ENCODE measurements at places on chromosomes 7 and 10. TPM values are rescaled to one million over a fixed set of nuclear protein-coding genes. Genes with fewer than 3 reads are reported as not detected.

DNA sequence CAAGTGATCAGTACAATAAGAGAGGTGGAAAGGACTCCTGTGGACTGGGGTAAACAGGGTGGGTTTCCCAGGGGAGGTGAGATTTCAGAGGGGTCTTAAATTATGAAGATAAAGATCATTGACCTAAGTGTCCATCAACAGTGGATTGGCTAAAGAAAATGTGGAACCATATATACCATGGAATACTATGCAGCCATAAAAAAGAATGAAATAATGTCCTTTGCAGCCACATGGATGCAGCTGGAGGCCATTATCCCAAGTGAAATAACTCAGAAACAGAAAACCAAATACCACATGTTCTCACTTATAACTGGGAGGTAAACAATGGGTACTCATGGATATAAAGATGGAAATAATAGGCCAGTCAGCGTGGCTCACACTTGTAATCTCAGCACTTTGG lies 28.9 kb upstream of the CUX1 start:
- DNase-seq = no peak

GRCh38 chr10:12835709-12836108 lies 165.8 kb downstream of the CCDC3 start:
- peak; percentile 59 for DNase-seq

- peak; percentile 5 for DNase-seq
These were observed 213.6 kb upstream of the FZD1 start for GRCh38 chr7:91050677-91051076.

Gene SLC26A4
- 1.6 TPM for total RNA-seq

Gene ELOVL3
- total RNA-seq = 0.17 TPM

Gene ZNF488
- total RNA-seq = 0.79 TPM

Gene USP6NL
- 4.2 TPM for total RNA-seq

DNA sequence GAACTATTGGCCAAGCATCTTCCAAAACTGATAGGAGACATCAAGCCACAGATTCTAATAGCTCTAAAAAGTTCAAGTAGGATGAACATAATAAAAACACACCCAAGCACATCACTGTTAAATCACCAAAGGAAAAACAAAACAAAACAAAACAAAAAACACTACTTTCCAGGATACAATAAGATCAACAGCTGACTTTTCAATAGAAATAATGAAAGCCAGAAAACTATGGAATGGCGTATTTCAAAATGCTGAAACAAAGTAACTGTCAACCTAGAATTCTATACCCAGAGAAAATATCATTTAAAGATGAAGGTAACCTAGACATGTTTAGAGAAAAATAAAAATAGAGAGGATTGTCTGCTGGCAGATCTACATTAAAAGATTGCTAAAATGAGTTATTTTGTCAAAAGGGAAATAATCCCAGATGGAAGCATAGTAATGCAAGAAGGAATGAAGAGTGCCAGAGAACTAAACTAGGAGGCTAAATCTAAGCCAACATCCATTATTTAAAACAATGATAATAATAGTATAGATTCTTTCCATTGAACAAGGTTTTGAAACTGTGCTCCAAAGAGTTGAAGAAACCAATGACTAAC lies 13.9 kb downstream of the TUBAL3 start:
- DNase-seq = no peak

GRCh38 chr10:122149561-122150505 lies 121.3 kb upstream of the BTBD16 start:
- DNase-seq = no peak

DNA sequence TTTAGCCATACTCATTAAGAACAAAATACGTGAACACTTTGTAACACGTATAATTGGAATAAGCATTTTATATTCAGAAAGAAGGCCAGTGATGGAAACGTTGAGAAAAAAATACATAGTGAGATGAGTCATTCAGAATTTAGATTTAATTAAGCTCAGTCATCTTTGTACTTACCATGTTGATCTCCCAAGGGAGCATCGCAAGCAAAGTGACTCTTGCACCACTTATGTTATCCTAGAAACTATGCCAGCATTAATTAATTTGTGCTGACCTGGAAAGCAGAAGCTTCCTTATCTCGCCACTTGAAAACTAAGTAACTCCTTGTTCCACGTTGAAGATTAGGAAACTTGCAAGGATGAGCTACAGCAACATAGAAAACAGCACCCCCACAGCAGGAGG lies 9.7 kb upstream of the MPP7 start:
- DNase-seq = peak; percentile 18

Gene DYNC1I1
- total RNA-seq = 4.4 TPM

DNA sequence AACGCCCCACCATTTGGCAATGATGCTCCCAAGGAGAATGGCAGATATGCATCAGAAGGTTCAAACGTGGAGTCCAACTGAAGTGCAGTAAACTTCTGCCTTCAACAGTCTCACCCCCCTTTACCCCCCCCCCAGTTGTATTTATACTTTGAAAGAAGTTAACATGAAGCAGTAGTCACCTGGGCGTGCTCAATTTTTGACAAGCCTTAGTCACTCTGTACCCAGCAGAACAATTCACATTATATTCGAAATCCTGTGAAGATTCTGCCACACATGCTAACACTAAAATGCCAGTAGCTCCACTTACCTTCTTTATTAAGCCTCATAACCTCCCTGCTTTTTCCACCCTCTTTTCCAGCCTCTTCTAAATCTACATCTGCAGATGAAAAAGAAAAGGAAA lies 894 bp downstream of the ATXN7L1 start:
- DNase-seq = peak; percentile 13

DNA sequence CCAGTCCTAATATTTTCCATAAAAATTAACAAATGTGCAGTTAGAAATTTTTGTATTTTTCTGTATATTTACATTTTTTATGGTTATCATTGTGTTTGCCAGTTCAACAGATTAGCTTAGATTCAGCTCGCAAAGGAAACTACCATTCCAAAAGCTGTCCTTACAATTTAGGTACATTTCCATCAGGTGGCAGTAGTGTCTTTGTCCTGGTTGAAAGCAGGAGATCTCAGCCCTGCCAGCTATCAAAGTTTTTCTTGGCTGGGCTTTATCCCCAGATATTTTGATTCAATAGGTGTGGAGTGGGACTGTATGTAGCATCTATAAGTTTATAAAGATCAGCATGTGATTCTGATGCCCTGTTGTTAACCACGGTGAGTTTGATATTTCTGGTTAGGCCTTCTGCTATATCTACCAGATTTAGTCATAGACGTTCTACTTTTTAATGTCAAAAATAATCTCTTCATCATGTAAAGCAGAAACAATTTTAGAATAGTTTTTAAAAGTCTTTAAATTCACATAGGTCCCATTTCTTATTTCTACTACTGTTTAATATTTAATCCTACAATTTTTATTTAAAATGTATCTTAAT lies 15.5 kb upstream of the ICA1 start:
- no peak for DNase-seq

Gene RTKN2
- total RNA-seq = 7.9 TPM

Gene BTBD16
- not detected for total RNA-seq

DNA sequence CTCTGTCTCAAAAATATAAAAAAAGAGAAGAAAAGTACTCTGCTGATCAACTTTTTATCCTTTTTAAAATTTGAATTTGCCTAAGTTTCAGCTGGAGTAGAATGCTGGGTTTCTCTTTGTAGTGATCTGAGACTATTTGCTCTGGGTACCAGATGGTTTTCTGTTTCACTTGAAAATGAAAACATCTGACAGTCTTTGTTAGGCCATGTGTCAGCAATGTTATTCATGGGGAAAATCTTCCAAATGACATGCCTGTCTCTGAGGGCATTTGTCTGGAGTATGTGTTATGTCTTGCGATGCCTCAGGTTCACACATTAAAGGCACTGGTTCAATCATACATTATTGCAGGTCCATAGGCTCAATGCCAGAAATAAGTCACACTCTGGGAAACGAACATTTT lies 175.3 kb upstream of the TMEM229A start:
- DNase-seq = no peak

Gene POR
- total RNA-seq = 90.1 TPM

Gene SMKR1
- 0.37 TPM for total RNA-seq

- DNase-seq = no peak
These were observed 75.3 kb upstream of the AGBL3 start for GRCh38 chr7:134910968-134911367.
